ENCODE measurements at places on chromosomes 11 and 22.
A peak's percentile ranks its signal among the peaks of the same experiment; 100 is the strongest.

DNA sequence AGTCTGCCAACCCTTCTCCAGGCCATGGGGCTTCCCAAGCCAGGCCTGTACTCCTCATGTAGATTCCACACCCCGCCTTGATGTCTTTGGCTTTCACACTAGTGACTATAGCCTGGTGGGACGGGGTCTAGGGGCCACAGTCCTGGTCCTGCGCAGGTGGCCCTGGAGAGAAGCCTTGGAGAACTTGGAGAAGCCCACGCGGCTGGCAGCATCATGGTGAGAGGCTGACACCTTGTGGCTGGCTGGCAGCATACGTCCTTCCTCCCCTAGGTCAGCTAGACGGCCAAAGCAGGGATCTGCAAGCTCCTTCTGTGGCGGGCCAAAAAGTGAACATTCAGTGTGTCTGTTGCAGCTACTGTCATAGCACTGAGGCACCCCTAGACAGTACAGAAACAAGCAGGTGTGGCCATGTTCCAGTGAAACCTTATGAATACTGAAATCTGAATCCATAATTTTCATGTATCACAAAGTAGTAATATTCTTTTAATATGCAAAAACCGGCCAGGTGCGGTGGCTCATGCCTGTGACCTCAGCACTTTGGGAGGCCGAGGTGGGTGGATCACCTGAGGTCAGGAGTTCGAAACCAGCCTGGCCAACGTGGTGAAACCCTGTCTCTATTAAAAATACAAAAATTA, 42.0 kb downstream of the FAM83F start:
- DNase-seq: no peak

GRCh38 chr22:34736081-34736480, 329.9 kb upstream of the ISX start:
- DNase-seq: no peak

DNA sequence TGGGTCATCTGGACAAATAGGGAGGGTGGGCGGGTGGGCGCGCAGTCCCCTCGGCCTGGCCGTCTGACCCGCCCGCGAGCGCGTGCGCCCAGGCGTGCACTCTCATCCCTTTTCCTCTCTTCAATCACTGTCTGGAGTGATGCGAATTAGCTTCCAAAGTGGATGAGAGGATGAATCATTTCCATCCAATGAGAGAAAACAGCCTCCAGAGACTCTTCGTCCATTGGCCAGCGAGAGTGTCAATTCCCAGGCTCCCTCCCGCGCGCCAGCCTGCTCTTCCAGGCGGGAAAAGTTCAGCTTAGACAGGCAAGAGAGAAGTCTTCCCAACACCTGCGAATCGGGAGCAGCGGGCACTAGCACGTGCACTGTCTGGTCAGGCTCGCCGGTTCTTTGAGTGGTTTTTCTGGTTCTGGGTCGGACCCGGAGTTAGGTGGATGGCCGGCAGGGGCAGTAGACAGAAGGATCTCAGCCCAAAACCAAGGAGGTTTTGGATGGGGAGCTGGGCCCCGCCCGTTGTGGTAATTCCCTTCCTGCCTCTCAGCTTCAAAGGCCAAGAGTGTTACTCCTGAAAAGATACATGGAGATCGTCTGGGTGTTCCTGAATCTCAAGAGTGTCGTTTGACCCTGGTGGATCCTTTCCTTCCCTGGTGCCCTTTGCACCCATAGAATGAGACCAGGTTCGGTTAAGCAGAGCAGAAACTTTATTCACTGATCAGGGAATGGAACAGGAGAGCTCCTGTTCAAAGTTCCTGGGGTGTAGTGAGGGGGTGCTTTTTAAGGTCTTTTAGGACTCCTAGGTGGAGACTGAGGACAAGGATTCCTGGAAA, 33.4 kb upstream of the GLYATL1 start:
- DNase-seq: peak; percentile 34

GRCh38 chr11:83436855-83437254, 150.7 kb upstream of the CCDC90B start:
- DNase-seq: no peak

GRCh38 chr11:111365722-111366559, 13.1 kb downstream of the POU2AF1 start:
- DNase-seq: no peak

DNA sequence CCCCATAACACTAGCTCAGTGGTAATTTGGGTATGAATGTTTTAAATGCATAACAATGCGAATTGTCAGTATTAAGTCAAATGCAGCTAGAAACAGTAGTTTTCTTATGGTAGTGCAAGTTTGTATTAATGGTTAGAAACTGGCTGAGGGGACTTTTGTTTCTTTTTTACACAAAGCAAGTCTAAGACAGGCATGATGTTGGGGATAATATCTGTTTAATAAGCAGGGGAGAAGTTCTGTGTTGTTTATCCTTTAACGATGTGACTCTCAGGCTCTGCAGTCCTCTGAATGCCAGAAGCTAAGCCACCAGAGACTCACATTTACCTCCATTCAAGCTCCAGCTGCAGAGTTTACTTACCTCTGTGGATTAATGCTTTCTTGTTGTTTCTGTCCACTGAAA, 67.8 kb downstream of the SYT9 start:
- DNase-seq: no peak

DNA sequence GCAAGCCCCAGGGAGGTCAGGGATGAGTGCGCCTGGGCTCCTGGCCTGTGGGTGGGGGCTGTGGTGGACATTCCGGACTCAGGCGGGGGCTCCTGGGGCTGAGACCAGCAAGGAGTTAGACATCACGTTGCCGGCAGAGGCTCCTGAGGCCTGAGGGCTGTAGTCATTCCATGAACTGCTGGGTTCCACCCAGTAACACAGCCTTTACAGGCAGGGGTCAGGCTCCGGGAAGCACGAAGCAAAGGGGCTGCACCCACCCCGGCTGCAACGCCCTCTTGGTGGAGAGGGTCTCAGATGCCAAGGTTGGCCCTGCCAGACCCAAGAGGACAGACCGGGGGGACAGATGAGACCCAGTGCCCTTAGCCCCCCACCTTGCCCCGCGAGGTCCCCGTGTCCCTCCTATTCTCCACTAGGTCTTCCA, 9.0 kb downstream of the TNNT3 start:
- no peak for DNase-seq

DNA sequence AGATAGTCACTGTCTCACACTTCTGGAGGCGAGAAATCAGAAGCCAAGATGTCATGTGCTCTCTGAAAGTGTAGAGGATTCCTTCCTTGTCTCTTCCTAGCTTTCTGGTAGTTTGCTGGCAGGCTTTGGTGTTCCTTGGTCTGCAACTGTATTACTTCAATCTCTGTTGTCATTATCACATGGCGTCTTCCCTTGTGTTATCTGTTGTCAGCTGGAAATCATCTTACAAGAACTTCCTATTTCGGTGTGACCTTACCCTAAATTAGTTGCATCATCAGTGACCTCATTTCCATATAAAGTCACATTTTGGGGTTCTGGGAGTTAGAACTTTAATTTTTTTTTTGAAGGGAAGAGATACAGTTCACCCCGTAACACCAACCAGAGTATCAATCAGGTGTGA, 3.3 kb upstream of the LIN7C start:
- DNase-seq: no peak

All from GM04503 (cell line).